ENCODE measurements at places on chromosomes 16 and 17.

DNA sequence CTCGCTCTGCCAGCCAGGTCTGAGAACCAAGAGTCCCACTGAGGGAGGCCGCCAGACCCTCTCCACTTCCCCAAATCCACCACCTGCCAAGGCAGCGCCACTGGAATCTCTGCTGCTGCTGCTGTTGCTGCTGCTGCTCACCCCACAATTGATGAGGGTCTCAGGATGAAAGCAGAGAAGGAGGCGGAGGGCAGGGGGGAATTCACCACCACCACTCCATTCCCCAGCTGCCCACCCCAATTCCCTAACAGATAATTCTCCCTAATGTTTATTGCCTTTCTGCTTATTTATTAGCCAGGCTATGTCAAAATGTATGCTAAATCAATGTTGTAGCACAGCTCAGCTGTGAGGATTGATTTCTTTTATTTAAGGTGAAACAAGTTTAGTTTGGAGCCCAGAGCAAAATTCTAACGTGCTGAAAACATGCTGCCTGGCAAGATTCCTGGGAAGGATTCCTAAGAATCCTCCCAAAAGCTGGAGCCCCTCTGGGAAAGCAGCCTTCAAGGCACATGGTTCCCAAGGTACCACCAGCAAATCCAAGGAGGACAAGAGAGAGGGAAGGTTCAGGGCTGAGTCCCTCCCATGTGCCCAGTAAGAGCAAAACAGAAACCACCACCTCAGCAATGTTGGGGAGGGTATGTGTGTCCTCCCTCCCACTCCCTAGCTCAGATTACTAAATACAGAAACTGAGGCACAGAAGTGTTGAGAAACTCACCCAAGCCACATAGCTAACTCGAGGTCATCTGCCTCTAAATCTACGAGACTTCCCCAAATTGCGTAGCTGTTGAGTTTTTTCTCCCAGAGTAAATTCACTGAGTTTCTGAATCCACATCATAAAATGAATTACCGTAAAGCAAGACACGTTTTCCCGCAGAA lies 12.2 kb upstream of the CDH5 start:
- DNase-seq = no peak
- H3K4me3 ChIP-seq = no peak overlapping the region
- peaks cover 13% of the 10 kb centered on the region for H3K4me1 ChIP-seq
- H3K36me3 ChIP-seq = no peaks in the 10 kb centered on the region
- no peak overlapping the region for H3K27ac ChIP-seq
- H3K27me3 ChIP-seq = peaks cover 3% of the 10 kb centered on the region

DNA sequence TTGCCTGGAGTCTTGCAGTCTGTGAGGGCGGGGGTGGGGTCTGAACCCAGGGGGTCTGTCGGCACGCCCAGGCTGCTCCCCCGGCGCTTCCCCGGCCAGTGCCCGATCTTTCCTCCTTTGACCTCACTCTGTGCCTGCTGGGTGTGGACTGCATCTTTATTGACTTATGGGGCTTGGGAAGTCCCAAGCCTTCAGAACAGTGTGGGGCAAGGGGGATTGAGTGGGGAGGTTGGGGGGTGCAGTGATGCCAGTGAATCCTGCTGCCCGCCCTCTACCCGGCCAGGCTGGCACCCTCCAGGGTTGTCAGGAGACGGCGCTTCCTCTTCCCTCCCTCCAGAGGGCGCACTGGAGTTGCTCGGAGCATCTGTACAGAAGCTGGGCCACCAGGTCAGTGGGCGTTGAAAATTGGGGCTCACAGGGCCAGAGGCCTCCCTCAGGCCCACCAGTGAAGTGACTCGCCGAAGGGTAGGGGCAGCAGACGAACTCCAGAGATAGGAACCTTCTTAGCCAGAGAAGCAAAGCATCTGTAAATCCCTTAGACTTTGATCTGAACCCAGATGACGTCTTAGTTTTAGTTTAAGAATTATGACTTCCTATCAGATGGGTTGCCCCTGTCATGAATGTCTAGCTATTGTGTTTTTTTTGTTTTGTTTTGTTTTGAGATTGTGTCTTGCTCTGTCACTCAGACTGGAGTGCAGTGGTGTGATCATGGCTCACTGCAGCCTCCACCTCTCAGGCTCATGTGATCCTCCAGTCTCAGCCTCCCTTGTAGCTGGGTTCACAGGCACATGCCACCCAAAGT lies 184.8 kb upstream of the CIBAR2 start:
- peaks cover 34% of the 10 kb centered on the region for H3K4me1 ChIP-seq
- no peak for DNase-seq
- no peaks in the 10 kb centered on the region for H3K27me3 ChIP-seq
- no peak overlapping the region for H3K27ac ChIP-seq
- no peak overlapping the region for H3K4me3 ChIP-seq

GRCh38 chr17:48439875-48440505 lies 10.0 kb upstream of the SKAP1 start:
- no peak overlapping the region for H3K4me3 ChIP-seq
- no peak overlapping the region for H3K27ac ChIP-seq
- no peaks in the 10 kb centered on the region for H3K27me3 ChIP-seq
- no peaks in the 10 kb centered on the region for H3K36me3 ChIP-seq
- DNase-seq = no peak
- H3K4me1 ChIP-seq = peaks cover 8% of the 10 kb centered on the region

GRCh38 chr17:63786971-63787711 lies 13.2 kb downstream of the DDX42 start:
- peaks cover 47% of the 10 kb centered on the region for H3K36me3 ChIP-seq
- no peak overlapping the region for H3K4me3 ChIP-seq
- H3K4me1 ChIP-seq = no peaks in the 10 kb centered on the region
- no peak for DNase-seq
- H3K27me3 ChIP-seq = no peaks in the 10 kb centered on the region

DNA sequence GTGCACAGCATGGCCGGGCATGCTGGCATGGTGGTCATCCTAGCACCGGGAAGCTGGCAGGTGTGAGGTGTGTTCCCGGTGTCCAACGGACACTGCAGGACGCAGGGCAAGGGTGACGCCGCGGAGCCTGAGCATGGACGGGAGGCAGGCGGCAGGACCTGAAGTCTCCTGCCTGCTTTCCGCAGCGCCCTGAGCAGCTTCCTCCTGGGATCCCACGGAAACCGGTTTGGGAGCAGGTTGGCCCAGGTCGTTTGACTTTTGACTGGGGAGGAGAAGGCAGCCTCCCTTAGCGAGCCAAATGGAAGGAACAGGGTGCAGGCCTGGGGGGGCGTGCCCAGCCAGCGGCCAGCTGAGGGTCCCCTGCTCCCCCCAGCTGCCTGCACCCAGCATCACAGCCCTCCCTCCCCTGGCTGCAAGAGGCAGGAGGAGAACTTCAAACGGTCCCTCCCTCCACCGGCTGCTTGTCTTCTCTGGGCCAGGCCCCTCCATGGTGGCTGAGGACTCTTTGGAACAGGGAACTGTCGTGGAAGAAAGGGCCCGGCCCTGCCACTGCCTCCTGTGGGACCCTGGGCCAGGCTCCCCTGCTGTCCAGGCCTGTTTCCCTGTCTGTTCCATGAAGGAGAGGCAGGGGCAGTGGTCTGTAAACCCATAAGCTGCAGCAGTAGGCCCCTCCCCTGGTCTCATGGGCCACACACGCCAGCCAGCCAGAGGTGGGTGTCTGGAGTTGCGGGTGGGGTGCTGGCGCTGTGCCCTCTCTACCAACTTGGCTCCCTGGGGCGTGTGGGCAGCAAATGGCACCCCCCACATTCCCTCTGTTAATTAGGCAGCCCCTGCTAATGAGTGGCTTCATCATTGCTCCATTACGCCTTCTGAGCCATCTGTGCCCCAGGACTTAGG lies 7.8 kb upstream of the ADGRG1 start:
- no peak overlapping the region for H3K4me3 ChIP-seq
- no peak overlapping the region for H3K27ac ChIP-seq
- H3K36me3 ChIP-seq = no peaks in the 10 kb centered on the region

DNA sequence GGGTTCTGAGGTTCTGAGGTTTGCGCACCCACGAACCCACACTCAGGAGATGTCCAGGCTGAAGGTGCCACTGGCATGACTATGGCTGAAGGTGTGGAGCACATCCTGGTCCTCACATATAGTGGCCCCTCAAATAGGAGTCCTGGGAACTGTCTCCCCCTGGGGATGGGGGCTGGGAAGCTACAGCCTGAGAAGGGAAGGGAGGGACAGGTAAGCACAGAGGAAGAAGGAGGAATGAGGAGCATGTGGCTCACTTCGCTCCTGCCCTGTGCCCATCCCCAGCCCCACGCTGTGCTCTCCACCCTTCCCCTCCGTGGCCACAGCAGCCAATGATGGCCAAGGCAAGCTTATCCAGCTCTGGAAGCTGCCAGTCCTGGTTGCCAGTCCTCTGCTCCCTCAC lies 123.9 kb upstream of the LHX1 start:
- no peak overlapping the region for H3K4me3 ChIP-seq
- no peaks in the 10 kb centered on the region for H3K36me3 ChIP-seq
- H3K27ac ChIP-seq = no peak overlapping the region
- no peak for DNase-seq

DNA sequence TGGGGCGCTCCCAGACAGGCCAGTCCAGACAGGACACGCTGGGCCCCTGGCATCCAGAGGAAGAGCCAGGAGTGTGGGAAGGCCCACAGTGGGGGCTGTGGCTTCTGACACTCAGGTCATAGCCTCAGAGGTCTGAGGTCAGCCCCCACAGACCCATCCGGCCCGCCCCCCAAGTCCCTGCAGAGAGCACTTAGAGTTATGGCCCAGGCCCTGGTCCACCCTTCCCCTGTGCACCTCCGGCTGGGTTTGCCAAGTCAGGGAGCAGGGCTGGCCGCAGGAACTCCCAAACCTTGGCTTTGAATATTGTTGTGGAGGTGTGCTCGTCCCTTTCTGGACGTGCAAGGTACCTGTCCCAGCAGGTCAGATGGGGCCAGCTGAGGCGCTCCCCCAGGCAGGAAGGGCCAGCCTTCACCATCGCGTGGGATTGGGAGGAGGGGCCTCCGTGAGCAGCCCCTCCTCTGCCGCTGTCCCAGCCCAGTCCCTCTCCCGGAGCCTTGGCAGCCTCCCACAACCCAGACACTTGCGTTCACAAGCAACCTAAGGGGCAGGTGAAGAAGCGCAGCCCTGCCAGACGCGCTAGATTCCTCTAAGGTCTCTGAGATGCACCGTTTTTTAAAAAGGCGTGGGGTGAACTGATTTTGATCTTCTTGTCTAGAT lies 74.6 kb downstream of the SOCS1 start:
- H3K4me3 ChIP-seq = no peak overlapping the region
- H3K27ac ChIP-seq = no peak overlapping the region
- H3K27me3 ChIP-seq = no peaks in the 10 kb centered on the region
- peaks cover 6% of the 10 kb centered on the region for H3K4me1 ChIP-seq

DNA sequence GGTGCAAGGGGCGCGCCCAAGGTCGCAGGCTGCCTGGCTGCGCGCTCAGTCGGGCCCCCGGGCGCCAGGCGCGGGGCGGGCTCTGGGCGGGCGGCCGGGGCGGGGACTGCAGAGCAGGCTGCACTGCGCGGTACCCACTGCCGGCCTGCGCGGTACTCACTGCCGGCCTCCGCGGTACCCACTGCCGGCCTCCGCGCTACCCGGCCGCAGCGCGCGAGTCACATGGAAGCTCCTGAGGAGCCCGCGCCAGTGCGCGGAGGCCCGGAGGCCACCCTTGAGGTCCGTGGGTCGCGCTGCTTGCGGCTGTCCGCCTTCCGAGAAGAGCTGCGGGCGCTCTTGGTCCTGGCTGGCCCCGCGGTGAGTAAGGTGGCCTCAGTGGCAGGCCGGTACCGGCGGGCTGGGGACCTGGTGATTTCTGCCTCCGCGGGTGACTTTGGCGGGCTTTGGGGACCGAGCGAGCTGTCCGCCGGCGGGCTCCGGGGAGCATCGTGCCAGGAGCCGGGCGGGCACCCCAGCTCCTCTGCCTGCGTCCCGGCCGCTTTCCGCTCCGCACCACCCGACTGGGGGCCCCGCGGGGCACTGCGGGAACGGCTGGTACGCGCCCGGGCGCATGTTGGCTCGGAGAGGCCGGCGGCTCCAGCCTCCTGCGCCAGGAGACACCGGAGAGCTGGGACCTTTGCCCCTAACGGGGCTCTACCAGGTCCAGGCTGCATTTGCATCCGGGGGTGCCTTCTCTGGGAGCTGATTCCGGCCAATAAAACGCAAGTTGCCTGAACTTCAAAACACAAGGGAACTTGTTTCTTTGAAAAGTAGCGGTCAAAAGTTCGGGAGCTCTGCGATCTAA lies at the start of gene SLC47A1:
Gene SLC47A1, plus strand, starts transcription at position 137 of the 844 bp plus-strand sequence. Its CDS starts 86 bp downstream, at position 223.
- peaks cover 26% of the 10 kb centered on the region for H3K27me3 ChIP-seq
- H3K27ac ChIP-seq = no peak within 1 kb of the TSS
- DNase-seq = peak; percentile 42
- peaks cover 24% of the 10 kb centered on the region for H3K4me1 ChIP-seq
- H3K4me3 ChIP-seq = peak within 1 kb of the TSS; percentile 52
- H3K36me3 ChIP-seq = no peaks in the 10 kb centered on the region

- no peak overlapping the region for H3K27ac ChIP-seq
- H3K4me3 ChIP-seq = no peak overlapping the region
- no peaks in the 10 kb centered on the region for H3K4me1 ChIP-seq
- no peak for DNase-seq
Measured at GRCh38 chr16:515175-515938, 12.2 kb upstream of the CAPN15 start.

DNA sequence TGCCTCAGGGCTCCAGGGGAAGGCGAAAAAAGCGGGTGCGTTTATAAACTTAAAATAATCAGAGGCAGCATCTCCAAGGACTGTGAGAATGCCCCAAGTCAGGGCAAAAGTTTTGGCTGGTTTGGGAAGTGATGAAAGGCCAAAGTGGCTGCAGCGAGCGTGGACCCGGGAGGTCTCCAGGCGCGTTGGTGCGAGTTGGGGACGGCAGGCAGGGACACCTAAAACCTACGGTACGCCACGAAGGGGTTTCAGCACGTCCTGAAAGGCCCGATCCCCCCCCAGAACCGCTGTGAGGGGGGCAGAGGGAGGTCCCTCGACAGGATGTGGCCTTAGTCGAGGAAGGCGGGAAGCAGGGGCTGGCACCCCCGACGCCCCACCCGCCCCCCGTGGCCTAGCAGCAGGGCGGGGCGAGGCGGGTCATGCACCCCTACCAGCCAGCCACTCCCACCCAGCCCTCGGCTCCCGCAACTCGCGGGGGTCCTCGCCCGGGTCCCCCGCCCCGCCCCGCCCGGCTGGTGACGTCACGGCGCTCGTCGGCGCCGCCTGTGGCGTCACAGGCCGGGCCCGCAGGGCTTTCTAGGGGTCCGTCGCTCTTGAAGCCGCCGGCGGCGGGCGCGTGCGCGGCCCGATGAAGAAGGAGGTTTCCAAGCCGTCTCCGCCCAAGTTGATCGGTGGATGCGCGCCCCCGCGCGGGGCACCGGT lies at the start of gene MYCBPAP:
Gene MYCBPAP, plus strand, starts transcription at position 569 of the 702 bp plus-strand sequence. CDS start 236 bp downstream, outside the sequence.
- peak within 1 kb of the TSS; percentile 62 for H3K4me3 ChIP-seq
- peak within 1 kb of the TSS; percentile 69 for H3K27ac ChIP-seq
- no peaks in the 10 kb centered on the region for H3K27me3 ChIP-seq
- H3K36me3 ChIP-seq = no peaks in the 10 kb centered on the region

- no peak for DNase-seq
- H3K27me3 ChIP-seq = peaks cover 2% of the 10 kb centered on the region
- H3K4me3 ChIP-seq = no peak overlapping the region
- no peaks in the 10 kb centered on the region for H3K36me3 ChIP-seq
Measured at GRCh38 chr17:62804025-62804424, 4.1 kb downstream of the MARCHF10 start.

Data from spinal cord (tissue), 10 donors.